ENCODE measurements at places on chromosomes 5 and 9. TPM values are rescaled to one million over a fixed set of nuclear protein-coding genes. Genes with fewer than 3 reads are reported as not detected.

Gene DMRT3
- total RNA-seq, result not detected

Gene GRIA1
- total RNA-seq, result 1.2 TPM

Gene SLIT3
- 12.6 TPM for total RNA-seq

DNA sequence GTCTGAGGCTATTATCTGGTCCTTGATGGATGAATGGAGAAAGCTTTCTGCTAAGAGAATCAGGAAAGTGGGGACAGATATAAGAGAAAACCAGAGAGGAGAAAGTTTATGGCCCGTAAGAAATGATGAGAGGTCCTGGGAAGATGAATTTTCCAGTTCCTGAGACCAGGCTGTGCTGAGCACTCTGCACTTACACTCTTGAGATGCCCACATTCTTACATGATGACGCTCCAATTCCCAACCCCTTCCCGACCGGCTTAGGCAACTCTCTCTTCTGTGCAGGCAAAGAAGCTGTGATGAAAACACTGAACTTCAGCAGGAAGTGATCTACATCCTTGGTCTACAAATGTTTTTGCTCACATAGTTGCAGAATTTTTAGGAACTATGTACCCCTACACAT is 417.0 kb downstream of the ARHGEF28 start:
- no peak for DNase-seq

DNA sequence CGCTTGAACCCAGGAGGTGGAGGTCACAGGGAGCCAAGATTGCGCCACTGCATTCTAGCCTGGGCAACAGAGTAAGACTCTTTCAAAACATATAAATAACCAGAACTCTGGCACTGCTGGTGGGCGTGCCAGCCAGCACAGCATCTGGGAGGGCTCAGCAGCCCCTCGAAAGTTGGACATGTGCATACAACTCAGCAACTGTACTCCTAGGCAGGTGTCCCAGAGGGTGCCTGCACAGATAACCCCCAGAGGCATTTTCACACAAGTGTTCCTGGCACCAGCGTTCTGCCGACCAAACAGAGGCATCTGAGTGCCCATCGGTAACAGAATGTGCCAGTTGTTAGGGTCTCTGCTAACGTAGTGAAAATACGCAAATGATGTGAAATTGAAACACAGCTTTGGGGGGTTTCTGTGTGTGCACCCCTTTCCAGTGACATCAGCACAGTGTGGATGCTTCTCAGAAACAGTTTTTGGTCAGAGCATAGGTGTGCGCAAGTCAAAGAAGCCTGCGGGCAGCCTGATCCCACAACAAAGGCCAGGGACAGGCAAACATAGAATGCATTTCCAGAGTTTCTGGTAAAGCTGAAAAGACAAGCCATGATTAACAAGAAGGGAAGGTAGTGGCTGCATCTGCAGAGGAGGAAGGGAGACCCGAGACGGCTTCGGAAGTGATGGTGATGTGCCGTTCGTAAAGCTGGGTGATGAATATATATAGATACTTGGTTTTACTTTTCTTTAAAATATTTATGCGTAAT is 190.2 kb downstream of the CACNA1B start:
- no peak for DNase-seq

- no peak for DNase-seq
Measured at GRCh38 chr9:98099346-98099745, 19.7 kb downstream of the TRIM14 start.

- DNase-seq, result no peak
Measured at GRCh38 chr5:34775886-34776285, 63.1 kb upstream of the TTC23L start.

DNA sequence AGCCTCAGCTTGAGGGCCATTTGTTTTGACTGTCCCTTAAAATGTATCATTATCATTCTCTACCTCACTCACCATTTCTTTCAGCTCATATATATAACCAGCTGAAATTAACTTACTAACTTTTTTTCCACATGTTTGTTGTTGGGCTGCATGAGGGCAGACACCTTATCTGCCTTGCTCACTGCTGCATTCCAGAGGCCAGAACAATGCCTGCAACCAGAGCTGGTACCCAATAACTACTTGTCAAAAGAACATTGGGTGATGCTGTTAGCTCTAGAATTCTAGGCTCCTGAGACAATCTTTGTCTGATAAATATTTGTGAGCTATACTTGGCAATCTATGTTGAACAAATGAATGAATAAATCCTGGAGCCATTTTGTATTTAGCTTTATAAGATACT is 68.3 kb downstream of the HTR4 start:
- DNase-seq, result no peak
